Prostate gland (tissue), 2 donors: ENCODE measurements at places on chromosomes 13 and 19.

DNA sequence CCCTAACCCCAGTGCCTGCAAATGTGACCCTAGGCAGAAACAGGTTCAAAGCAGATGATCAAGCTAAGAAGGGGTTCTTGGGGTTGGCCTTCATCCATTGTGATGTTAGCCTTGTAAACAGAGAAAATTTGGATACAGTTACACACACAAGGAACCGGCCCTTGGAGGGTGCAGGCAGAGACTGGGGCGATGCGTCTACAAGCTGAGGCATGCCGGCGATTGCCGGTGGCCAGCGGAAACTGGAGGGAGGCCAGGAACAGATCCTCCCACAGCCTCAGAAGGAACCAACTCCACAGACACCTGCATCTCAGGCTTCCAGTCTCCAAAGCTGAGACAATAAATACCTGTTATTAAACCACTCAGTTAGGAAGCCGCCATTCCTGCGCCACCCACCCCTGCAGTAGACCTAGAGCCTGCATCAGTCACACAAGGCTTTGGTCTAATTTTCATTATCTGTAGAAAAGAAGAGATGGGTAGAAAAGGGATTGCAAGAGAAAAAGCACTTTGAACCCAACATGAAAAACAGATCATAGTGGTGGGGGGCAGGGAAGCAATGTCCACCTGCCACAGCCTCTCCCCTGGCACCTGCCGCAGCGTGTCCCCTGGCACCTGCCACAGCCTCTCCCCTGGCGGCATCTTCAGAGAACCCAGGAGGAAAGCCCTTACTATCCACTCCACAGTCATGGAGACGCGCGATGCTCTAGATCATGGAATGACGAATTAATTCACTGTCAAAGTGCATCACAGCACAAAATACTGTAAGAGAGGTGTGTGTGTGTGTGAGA, 119.7 kb upstream of the SOX1 start:
- DNase-seq = no peak

DNA sequence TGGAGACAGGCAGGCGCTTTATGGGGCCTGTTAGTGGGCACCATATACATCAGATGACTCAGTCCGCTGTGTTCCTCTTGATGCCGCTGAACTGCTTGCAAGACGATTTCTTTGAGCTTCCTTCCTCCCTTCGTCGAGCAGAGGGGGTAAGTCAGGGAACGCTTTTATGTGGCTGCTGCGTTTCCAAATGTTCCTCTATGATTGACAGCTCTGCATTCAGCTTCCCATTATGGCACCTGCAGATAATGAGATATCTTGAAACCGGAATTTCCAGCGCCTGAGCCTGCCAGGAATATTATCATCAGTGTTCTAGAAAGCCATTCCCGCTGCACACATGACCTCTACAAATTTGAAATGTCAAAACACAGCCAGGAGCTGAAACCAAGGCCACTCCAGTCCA, 257.0 kb downstream of the TSHZ3 start:
- DNase-seq = no peak

- no peak for DNase-seq
Measured at GRCh38 chr13:78133511-78133910, 214.9 kb upstream of the EDNRB start.

DNA sequence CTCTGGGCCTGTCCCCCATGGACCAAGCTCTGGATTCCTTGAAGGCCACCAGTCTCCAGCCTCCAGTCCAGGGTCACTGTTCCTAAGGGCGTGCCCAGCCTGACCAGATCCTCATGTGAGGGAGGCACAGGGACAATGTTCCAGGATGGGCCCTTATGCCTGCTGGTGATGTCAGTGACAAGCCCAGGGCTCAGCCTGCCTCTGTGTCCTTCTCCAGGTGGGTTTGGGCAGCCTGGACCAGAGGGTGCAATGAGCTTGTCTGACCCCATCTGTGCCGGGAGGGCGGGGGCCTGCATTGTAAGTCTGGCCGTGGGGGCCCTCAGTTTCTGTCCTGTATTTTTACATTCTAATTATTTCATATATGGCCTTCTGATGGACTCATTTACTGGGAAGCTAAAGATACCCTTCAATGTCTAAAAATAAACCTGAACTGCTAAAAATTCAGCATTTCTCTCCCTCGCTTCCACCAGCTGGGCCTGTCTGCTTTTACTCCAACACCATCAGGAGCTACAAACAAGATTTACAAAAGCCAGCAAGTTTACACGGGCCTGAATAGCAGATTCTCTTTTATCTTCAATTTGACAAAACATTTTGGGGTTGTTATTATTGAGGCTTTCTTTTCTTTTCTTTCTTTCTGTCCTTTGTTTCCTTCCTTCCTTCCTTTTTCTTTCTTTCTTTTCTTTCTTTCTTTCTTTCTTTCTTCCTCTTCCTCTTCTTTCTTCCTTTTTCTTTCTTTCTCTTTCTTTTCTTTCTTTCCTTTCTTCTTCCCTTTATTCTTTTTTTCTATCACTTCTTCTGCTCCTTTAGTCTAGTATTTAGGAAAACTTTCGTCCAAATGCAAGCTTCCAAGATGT, 34.2 kb upstream of the C19orf12 start:
- DNase-seq = no peak
